ENCODE measurements at places on chromosomes 11 and 22.

- no peak for DNase-seq
These were observed 9.0 kb downstream of the CDON start for GRCh38 chr11:126053415-126054286.

- DNase-seq = no peak
These were observed 9.3 kb upstream of the FXYD6 start for GRCh38 chr11:117885777-117886176.

- no peak for DNase-seq
These were observed 51.3 kb upstream of the HMGXB4 start for GRCh38 chr22:35205961-35206360.

DNA sequence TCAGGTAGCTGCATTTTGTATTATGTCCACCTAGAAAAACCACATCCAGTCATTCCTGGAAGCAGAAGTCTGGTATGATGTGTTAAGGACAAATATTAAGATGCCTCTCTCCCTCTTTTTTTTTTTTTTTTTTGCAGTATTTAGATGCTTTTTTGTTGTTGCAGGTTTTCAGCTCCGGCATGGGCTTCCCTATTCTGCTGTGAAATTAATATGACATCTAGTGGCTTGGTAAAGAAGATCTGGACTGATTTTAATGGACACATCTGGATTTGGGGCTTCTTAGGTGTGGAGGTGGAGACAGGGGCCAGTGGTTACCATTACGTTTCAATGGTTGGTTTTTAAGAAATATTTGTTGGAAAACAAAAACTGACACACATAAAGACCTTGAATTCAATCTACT is 47.5 kb upstream of the RASSF10 start:
- no peak for DNase-seq

GRCh38 chr11:101477926-101478325 is 105.9 kb downstream of the TRPC6 start:
- DNase-seq = no peak
